ENCODE measurements at places on chromosomes 11 and 22.

GRCh38 chr11:68009391-68010089, 587 bp upstream of the ALDH3B1 start:
- no peak for DNase-seq

DNA sequence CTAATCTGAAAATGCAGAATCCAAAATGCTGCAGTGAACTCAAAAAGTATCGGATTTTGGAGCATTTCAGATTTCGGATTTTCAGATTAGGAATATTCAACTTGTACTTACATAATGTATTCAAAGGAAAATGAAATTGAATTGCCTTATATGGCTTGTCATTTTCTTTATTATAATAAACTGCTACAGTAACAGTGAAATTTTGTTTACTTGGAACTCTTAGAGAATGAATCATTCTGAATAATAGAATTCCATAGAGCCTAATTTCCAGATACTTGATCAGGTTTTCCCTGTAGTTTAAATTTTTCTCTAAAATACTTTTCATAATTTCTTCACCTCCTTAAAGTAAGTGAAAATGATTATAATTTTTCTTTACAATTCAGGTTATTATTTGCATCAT, 17.3 kb downstream of the TTC17 start:
- DNase-seq, result no peak

DNA sequence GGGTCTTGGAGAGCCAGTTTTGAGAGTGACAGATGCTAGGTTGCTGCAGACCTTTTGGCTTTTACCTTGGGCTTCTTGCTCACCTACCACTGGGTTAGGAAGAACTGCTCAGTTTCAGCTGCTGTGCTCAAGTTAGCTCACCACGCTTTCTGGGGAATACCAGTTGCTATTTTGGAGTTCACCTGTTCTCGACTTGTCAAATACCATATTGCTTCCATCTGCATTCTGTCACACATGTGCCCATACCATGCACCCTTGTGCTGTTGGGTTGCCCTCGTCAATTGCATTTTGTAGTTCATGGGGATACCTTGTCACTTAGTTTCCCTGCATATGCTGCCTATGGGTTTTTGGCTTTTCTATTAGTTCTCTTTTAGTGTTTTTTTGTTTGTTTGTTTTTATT, 23.0 kb upstream of the BARX2 start:
- no peak for DNase-seq

DNA sequence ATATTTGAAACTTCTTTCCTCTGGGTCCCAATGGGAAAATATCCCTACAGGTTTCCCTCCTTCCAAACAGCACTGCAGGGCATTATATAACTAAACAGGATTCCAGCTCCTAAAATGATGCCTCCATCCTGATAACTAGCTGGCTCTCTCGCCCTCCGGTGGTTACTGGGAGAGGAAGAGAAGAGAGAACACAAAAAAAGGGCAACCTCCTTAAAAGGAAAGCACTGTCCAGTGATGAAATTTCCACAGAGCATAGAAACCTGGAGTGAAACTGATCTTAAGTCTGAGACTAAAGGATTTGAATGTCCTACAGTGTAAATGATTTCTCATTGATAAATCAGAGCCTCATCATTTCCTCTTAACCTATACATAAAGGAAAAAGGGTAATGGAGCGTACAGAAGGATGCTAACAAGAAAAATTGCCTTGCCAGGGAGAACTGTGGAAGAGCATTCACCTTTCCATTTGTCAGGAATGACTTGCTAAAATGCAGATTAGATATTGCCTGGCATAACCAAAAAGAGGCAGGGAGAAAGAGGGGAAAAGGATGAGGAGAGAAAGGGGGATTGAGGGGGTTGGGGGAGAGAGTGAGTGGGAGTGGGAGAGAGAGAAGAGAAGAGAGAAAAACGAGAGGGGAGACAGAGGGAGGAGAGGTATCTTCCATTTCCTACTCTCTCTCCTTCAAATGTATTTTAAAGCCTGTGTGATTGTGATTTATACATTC, 121.3 kb downstream of the APOL5 start:
- no peak for DNase-seq
